RWPE1 (cell line): ENCODE measurements at places on chromosomes 3 and 15.

DNA sequence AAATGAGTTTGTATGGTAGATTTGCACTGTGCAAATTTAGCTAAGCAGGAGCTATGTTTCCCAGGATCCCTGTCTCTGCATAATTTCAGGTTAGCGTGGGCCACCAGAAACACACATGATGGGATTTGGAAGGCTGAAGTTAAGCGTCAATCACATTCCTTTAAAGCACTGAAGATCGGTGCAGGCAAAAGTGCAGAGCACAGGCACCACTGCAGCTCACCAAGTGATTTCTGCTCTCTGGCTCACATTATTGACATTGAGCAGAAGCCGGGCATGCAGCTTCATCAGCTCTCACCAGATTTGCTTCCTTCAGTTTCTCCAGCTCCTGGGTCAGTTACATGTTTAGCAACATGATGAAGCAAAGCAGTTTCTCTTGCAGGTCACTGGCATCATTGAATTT is 256.4 kb upstream of the TGFBR2 start:
- DNase-seq, result no peak

- no peak for DNase-seq
Measured at GRCh38 chr15:70815604-70816003, 38.4 kb downstream of the LARP6 start.

DNA sequence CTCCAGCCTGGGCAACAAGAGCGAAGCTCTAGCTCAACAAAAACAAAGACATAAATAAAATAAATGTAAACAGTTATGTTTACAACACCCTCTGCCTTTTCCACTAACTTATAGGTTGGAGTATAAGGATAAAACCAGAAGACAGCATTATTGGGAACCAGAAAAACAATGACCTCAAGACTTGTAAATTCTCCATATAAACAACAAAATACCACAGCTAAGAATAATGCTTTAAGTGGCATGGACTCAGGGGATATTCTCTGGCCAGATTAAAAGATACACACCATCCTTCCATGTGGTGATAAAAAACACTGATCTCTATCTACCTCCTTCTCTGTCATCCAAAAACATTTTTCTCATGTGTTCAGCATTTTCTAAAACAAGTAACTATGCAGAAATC is 500.6 kb downstream of the MAGI1 start:
- DNase-seq, result no peak

- DNase-seq, result no peak
Measured at GRCh38 chr15:60026555-60026954, 22.4 kb downstream of the FOXB1 start.

GRCh38 chr15:92606126-92606835 is 49.3 kb downstream of the FAM174B start:
- no peak for DNase-seq

GRCh38 chr3:16917256-16917935 is 32.6 kb downstream of the PLCL2 start:
- DNase-seq, result no peak

GRCh38 chr3:55720614-55721013 is 233.5 kb upstream of the WNT5A start:
- DNase-seq, result peak; percentile 4
